ENCODE measurements at places on chromosomes 4 and X.

DNA sequence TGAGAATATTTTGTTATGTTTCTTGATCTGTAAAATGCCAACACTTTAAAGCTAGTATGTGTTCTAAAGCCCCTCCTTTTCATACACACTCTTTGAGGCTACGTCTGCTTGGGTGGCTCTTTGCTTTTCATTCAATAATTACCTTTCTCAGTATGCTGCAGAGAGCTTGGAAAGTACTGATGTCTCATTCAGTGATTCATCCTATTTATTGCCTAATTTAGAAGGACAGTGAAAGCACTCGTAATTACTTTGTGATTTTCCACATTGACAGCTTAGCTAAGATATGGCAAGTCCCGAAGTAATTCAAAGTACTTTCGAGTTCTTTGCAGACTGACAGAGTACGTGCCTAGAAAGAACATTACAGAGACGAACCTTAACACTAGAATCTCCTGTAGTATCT, 57.2 kb downstream of the BMP15 start:
- no peak for DNase-seq

DNA sequence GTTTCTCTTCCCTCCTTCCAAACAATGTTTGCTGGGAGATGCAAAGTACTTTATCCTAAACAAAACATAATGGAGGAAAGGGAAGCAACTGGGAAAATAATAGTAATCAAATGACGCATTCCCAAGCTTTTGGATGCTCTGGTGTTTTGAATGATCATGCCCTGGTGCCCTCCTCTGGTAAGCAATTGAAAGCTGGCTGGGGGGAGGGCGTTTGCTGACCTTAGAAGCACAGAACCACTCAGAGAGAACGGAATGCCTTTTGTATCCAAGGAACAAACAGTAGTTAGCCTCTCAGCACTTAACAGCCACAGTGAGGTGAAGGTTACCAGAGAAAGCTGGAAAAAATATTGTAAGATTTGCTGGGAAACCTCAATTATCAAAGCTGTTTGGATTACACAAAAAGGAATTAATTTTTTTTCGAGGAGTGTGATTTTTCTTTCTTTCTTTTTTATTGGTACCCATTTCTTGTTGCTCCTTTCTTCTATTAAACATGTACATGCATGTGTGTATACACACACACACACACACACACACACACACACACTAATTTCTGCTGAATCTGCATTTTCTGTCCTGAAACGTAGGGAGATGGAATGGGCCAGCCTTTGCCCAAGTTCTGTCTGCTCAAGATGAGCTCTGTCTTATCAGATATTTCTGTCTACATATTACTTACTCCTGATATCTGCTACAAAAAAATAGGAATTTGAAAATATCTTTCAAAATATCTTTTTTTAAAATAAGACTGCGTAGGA, 155.8 kb upstream of the IGFBP7 start:
- no peak for DNase-seq

GRCh38 chr4:80956421-80956820, 74.1 kb upstream of the BMP3 start:
- DNase-seq = no peak

DNA sequence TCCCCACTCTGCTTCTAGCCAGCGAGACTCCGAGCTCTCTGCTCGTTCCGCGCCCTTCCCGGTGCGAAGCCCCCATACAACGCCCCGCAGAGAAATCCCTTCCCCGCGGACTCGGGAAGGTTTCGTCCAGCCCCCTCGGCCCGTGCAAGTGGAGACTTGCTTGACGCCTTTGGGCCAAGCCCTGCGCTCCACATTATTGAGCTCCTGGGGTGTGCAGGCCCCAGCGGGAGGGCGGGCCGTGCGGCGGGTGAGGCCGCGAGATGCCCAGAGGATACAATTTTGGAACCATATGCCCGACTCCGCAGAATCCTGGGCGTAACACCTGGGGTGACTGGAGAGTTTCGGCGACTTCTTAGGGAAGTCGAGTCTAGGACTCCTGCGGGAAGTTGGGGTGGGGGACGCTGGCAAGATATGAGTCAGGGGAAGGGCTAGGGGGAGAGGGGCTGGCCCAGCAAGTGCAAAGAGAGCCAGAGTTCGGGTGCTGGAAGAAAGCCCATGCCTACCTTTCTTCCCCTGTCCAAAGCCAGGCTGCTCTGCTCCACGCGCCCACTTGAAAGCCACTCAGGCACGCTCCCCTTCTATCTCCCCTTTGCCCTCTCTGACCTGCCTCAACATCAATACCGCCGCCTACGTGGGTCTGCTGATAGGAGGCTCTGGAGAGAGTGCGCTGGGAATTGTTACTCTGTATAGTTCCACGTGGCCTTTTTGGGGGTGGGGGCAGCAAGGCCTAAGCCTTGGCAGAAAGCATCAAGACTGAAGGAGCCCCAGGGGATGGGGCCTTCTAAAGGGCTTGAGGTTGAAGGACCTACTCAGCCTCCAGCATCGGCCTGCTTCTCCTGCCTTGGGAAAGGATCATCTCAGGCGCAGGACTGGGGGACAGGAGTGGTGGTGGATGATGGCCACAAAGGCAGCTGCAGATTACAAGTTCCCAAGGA, 1.2 kb upstream of the ELF4 start:
- no peak for DNase-seq

DNA sequence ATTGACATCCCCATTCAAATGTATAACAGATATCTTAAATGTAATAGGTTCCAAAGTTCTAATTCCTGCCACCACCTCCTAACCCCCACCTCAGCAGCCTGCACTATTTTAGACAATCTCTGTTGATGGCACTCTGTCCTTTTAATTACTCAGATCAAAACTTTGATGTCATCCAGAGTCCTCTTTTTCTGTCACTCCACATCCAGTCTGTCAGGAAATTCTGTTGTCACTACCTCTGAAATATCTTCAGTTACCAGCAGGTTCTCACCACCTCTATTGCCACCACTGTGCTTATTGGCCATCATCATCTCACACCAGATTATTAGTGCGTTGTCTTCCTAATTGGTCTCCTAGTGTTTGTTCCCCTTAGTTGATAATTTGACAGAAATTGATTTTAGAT, 76.2 kb downstream of the PTPN13 start:
- no peak for DNase-seq

DNA sequence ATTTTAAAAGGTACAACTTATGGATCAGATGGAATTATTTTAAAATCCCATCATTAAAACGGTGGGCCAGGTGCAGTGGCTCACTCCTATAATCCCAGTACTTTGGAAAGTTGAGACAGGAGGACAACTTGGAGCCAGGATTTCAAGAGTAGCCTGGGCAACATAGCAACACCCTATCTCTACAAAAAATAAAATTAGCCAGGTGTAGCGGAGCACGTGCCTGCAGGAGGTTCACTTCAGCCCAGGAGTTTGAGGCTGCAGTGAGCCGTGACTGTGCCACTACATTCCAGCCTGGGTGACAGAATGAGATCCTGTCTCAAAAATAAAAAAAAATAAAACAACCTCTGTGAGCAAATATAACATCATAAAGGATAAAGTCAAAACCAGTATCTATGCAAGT, 11.4 kb downstream of the ADH5 start:
- no peak for DNase-seq

GRCh38 chr4:151854731-151855130, 93.9 kb upstream of the GATB start:
- DNase-seq = no peak

- peak; percentile 20 for DNase-seq
Measured at GRCh38 chr4:36244257-36245082, at the start of gene ARAP2. Gene ARAP2, minus strand, starts transcription at chr4:36244514. Its CDS starts 15,028 bp downstream, at chr4:36229486.

DNA sequence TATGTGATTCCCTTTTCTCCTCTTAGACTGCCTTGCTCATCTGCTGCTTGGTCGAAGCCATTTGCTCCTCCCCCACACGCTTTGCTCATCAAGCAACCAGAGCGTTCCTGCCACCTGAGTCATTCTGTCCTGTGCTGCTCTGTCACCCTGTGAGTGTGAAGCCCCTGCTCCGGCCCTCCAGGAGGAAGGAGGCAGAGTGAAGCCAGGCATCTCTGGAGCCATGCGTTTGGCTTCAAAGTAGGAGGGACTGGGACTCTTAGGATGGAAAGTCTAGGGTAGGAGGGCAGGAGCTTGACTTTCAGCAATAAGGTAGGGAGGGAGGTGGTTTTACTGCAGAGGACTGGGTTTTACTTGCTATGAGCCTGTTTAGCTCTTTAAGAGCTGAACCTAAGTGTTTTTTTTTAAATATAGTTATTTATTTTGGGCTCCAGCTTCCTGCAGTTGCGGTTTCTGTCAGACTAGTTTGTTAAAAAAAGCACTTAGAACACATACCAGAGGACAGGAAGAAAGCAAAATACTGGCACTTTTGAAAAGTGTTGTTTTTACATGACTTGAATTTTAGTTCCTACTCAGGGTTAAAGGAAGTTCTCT, 63.6 kb downstream of the SPINK2 start:
- no peak for DNase-seq

DNA sequence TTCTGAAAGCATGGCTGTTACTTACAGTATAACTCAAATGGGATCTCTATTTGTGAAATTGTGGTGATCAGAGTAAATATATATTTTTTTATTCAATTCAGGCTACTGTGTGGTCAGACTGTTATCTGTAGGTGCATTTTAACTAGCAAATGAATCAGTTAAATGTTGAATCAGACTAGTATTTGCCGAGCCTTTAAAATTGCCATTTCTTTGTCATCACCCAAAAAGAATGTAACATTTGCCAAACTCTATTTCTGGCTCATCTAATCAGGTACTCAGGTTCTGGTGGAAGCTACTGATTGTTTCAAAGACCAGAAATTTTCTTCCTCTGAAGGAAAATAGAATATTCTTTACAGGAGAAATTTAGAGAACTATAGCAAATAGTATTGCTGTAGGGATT, 1.8 kb upstream of the NAA15 start:
- DNase-seq = no peak

GRCh38 chr4:187499956-187500355, 495.6 kb upstream of the ZFP42 start:
- DNase-seq = no peak

- no peak for DNase-seq
Measured at GRCh38 chr4:97770222-97770621, 373.1 kb downstream of the STPG2 start.

DNA sequence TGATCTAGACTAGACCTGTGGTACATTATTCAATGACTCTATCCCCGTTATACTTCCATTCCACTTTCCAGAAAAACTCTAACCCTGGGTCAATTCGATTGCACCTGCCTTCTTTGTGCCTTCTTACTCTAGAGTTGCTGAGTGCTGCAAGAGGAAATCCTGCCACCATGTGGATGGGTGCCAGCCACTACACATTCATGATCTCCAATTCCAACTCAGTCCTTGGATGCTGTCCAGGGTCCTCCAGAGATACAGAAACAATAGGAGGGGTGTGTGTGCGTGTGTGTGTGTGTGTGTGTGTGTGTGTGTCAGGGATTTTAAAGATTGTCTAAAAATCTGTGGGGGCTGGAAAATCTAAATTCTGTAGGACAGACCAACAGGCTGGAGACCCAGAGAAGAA, 42.9 kb upstream of the INTS6L start:
- peak; percentile 1 for DNase-seq

GRCh38 chr4:119543779-119544178, 84.8 kb downstream of the PDE5A start:
- no peak for DNase-seq

- no peak for DNase-seq
Measured at GRCh38 chr4:93839704-93840103, 11.2 kb downstream of the ATOH1 start.

DNA sequence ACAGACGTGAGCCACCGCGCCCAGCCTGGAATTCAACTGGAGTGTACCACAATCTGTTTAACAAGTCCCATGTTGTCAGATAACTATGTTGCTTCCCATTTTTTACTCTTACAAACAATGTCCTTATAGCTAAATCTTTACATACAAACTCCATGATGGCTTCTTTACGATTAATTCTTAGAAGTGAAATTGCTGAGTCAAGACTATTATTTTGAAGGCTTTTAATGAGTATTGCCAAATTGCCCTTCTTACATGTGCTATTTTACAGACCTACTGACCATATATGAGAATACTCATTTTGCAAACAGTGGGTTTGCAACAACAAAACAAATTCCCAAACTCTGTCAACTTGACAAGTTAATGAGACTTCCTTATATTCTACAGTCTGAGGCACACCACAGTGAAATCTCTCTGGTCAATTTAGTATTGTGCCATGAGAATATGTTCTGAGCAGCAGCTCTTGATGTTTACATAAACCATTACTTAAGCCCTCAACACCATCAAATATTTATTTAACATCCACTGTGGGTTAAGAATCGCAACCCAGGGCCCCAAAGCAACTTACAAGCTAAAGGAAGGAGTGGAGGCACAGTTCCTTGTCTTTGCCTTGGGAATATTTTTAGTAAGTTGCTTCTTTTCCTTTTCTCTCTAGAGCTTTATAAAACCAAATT, 128.5 kb downstream of the SPRY1 start:
- DNase-seq = no peak

GRCh38 chrX:24859211-24859841, 156.4 kb downstream of the ARX start:
- DNase-seq = no peak

GRCh38 chrX:44871931-44872820, 812 bp upstream of the KDM6A start:
- DNase-seq = peak; percentile 54

DNA sequence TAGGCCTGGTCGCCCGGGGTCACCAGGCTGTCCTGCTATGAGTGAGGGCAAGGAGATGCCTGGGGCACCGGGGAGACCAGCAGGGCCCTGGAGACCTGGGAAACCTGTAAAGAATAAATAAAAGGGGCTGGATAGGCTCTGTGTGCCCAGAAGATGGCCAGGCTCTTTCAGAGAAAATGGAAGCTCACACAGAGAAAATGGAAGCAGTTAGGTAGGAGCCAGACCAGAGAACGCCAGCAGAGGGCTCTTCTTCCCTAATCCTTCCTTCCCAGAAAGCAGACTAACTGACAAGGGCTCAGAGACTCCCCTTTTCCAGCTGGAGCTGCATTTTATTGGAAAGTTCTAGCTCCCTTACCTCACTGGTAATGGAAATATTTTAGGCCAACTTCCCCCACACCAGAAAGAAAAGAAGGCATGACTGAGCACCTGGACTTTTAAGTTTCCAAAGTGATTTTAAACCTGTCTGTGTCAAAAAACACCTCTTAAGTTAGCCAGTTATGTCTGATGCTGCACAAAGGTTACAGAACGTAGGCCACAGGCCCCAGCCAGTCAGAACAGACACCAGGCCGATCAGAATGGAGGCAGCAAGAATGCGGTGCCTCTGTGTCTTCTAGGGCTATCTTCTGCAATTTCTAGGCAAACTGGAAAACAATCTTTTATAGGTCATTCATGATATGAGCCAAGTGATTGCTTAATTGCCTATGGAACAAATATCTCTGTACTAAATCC, 74.0 kb downstream of the ATG4A start:
- DNase-seq = no peak

DNA sequence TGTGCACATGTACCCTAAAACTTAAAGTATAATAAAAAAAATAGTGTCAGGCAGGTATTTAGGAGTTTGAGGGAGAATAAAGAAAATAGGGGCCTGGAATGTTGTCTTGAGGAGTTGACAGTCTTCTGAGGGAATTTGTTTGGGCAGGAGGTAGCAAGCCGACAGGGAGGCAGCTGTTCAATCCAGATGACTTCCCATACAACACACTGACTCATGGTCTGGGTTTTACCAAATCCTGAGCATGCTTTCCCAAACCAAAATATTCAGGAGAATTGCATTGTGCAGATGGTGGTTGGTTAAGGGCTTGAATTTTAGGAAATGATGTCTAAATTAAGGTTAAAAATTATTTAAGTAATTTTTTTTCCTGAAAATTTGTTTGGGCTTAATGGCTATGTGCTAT, 430.0 kb downstream of the INPP4B start:
- DNase-seq = no peak

All from amygdala (tissue), 56 donors.